Stimulated activated CD8-positive, alpha-beta memory T cell treated with anti-CD3 and anti-CD28 coated beads, Interleukin-2, amount 100 ng/mL, for 1 hour (primary cell): ENCODE measurements at places on chromosomes 4 and X.

DNA sequence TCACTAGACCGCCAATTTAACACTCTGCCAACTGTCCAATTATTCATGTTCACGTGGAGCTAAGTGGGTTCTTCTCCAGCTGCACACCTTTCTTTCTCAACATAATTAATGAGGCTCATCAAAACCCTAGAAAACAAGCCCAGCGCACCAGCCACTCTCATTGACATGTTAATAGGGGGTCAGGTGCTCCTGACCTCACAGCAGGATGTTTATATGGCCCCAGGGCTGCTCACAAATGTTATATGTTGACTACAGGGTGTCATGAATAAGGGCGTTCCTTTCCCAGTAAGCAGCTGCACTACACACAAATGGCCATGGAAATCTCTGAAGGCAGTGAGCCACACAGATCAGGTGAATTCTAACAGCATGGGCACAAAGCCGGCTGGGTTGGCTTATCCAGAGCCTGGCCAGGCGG is 209.8 kb downstream of the MGST2 start:
- DNase-seq, result no peak

- no peak for DNase-seq
These were observed 100.8 kb downstream of the REPS2 start for GRCh38 chrX:17047224-17047623.

DNA sequence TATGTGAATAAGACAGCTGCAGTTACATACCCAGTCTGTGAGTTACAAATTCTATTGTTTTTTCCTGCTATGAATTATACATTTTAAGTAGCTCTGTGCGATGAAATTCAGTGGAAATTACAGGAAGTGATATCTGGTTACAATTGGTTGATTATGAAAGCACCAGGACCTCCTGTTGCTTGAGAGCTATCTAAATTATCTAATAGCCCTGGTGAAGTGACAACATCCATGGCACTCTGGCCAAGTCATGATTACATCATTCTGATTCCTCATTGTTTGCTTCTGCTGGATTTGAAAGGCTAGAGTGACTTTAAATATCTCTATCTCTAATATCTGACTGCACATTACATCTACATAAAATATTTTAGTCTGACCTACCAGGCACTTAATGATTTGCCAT is 515.0 kb downstream of the CFAP47 start:
- no peak for DNase-seq

DNA sequence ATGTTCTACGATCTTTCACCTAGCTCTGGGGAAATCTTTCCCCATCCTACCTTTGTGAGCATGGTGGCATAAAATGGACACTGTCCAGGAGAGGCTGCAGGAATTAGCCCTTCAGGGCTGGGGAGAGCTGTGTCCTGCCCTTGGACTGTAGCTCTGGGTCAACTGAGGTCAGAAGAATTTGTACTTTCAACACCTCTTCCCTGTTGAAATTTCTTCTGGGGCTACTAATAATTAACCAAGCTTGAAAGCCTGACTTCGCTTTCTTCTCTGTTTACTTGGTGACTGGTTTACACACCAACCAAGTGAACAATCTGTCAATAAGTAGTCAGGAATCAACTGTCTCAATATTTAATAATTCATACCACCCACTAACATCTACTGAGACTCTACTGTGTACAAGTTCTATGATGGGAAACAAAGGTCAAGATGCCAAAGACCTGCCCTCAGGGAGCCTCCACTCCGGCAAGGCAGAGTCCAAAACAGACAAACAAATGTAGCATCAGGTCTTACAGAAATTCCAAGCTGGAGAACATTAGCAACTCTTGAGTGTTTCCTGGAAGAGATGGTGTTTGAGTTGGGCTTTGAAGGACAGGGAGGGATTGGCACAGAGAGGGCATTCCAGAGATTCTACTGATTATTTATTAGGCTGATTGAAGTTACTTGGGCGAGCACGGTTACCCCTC is 113.1 kb downstream of the ENPP6 start:
- DNase-seq, result no peak

DNA sequence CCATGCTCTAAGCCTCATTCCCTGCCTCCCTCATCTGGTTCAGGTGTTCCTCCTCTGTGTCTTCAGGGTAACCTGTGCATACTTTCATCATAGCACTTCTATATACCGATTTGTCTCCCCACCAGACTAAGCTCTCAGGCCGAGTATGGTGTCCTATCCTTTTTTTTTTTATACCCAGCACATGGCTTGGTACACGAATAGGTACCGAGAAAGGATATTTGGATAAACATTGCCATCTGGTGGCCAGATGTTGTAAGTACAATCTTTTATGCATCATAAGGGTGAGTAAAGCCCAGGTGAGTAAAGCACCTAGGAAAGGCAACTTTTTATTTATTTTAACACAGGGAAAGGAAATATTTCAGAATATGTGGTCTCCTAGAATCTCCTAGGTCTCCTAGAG is 68.4 kb downstream of the MID2 start:
- no peak for DNase-seq

- DNase-seq, result no peak
These were observed 10.7 kb upstream of the WDR17 start for GRCh38 chr4:176054942-176055341.

- no peak for DNase-seq
These were observed 89.8 kb upstream of the ACSL4 start for GRCh38 chrX:109822861-109823260.

GRCh38 chrX:75230296-75230695 is 43.6 kb upstream of the UPRT start:
- no peak for DNase-seq

DNA sequence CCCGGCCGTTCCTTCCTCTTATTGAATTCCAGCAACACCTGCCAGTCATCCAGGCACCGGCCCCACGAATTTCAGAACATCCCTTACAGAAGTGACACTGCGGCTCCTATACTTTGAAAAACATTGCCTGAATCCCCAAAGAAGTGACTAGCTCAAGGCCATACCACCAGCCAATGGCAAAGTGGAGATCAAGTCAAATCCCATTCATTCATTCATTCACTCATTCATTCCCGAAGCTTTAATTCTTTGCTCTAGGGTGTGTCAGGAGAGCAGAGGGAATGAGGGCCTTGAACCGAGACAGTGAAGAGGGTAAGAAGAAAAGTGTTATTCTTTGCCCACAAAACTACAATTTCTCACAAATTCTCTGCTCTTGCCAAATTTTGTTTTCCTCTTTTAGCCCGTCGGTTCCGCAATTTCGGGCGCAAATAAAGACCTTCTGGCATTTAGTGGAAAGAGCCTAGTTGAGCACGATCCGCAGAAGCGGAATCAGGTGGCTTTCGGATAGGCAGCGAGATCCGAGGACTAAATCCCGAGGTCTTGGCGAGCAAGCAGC is 824 bp upstream of the HMGB3 start:
- DNase-seq, result no peak

GRCh38 chr4:1045595-1046201 is 34.3 kb downstream of the FGFRL1 start:
- no peak for DNase-seq

DNA sequence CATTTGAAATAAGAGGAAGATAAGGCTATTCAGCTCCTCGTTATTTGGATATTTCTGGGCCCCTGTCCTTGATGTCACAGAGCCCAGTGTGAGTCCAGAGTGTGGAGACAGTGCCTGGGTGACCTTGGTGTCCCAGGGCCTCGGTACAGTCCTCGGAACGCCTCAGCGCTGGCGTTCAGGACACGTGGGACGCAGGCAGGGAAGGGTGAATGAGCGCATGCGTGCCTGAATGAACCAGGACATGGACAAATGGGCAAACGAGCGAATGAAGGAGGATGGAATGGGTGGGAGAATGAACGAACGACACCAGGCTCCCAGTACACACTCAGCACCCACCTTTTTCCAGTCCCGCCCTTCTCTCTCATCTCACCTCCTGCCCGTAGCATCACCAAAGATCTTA is 44.2 kb downstream of the EVC start:
- DNase-seq, result no peak

GRCh38 chr4:67687636-67688035 is 13.3 kb downstream of the UBA6 start:
- no peak for DNase-seq

- no peak for DNase-seq
These were observed 1.1 kb downstream of the RPS3A start for GRCh38 chr4:151100531-151100930.

DNA sequence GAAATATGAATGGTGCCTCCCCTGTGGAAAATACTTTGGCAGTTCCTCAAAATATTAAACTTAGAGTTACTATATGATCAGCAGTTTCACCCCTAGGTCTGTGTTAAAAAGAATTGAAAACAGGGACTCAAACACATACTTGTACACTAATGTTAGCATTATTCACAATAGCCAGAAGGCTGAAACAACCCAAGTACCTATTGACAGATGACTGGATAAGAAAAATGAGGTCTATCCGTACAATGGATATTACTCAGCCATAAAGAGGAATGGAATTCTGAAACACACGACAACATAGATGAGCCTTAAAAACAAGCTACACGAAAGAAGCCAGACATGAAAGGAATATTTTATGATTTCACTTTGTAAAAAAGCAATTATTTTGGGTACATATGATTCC is 54.9 kb downstream of the PGRMC2 start:
- no peak for DNase-seq

DNA sequence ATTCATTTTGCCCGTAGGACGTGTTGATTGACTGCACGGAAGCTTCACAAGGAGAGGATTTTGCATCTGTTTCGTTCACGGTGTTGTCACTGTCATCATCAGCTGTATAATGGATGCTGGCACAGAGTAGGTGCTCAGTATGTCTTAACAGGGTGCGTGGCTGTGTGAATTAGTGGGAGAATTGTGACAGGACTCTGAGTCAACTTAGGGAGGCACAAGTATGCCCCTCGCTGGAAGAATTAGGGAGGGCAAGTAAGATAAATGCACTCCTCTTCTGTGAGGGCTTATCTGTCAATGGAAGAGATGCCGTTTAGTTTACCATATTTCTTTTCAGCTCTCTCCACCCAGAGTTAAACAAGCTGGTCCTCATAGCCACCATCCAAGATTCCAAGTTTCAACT is 107.2 kb downstream of the TRIML1 start:
- DNase-seq, result no peak

DNA sequence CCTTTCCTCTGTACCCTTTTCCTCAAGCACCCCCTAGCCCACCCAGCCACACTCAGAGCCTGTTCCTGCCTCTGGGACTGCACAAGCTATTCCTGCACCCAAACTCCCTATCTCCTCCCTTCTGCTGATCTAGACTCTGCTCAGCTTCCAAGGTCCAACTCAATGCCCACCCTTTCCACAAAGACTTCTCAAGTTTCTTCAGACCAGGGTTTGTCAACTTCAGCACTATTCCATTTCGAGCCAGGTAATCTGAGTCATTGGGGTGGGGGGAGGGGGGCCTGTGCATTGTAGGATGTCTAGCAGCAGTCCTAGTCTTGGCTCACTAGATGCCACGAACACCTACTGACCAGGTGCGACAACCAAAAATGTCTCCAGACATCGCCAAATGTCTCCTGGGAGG is 37.3 kb downstream of the PHKA2 start:
- DNase-seq, result no peak

GRCh38 chr4:76515975-76516843 is 81.2 kb downstream of the SHROOM3 start:
- DNase-seq, result no peak

GRCh38 chrX:15221321-15221720 is 48.6 kb downstream of the ASB9 start:
- DNase-seq, result no peak

- no peak for DNase-seq
These were observed 28.0 kb downstream of the SLC10A6 start for GRCh38 chr4:86821151-86821550.

- no peak for DNase-seq
These were observed 5.4 kb upstream of the ZXDA start for GRCh38 chrX:57915680-57916079.

- DNase-seq, result no peak
These were observed 85.5 kb downstream of the NFKB1 start for GRCh38 chr4:102586644-102587021.

- DNase-seq, result no peak
These were observed 144.4 kb downstream of the NHS start for GRCh38 chrX:17519358-17519757.
